Fibroblast of skin of right quadriceps (primary cell): ENCODE measurements at places on chromosomes 12 and 14.

DNA sequence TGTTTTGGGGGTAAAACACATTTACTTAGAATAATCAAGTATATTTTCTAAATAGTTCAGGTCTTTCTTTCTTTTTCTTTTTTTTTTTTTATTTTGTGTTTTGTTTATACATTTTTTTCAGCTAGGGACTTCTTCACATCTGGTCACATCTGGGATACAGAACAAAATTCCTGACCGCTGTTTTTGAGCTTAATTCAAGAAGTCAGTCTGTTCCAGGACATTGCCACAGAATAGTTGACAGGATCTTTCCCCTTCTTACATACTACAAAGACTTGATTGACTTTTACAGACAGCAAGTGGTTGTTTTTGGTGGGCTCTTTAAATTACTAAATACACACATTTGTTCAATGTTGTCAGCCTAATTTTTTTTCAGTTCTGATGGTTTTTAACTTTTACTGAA lies 41.8 kb upstream of the DCN start:
- DNase-seq: no peak

DNA sequence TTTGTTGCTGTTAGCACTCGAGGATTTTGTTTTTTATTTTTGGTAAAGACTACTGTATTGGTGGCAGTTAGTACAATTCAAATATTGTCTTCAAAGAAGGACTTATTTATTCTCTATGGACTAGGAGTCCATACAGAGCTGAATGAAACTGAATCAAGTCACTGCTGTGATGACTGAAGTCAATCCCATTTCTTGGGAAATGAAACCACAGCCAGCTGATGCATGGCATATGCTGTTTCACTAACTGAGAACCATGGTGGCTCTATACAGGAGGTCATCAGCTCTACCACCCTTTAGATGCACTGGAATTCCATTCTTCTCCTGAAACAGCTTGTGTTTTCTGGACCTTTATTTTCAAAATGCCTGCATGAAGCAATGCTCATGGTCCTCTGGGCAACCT lies 22.2 kb downstream of the VTI1B start:
- DNase-seq: no peak

- peak; percentile 18 for DNase-seq
Measured at GRCh38 chr12:107992870-107993451, 136.1 kb upstream of the WSCD2 start.

GRCh38 chr14:74892745-74893144 lies 11.0 kb downstream of the DLST start:
- DNase-seq: no peak

DNA sequence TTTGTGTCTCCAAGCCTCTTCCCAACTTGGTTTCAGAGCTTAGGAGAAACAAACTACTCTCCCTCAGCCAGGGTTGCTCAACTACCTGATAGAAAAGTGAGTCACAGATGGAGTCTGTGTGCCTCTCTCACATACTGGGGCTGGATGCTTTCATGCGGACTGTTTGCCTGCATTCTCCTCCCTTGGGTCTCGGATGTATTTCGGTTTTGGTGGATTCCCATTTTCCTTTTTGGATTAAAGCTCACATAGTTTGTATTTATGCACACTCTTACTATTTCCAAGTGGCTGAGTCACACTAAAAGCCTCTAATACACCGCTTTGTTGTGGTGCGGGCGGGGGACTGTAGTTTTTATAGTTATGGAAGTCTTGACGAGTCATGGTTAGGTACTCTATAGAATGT lies 505.4 kb downstream of the LRFN5 start:
- peak; percentile 65 for DNase-seq
